ENCODE measurements at places on chromosomes 3 and 15.

GRCh38 chr3:112767177-112767576 is 79.5 kb downstream of the CD200R1L start:
- DNase-seq: peak; percentile 18

DNA sequence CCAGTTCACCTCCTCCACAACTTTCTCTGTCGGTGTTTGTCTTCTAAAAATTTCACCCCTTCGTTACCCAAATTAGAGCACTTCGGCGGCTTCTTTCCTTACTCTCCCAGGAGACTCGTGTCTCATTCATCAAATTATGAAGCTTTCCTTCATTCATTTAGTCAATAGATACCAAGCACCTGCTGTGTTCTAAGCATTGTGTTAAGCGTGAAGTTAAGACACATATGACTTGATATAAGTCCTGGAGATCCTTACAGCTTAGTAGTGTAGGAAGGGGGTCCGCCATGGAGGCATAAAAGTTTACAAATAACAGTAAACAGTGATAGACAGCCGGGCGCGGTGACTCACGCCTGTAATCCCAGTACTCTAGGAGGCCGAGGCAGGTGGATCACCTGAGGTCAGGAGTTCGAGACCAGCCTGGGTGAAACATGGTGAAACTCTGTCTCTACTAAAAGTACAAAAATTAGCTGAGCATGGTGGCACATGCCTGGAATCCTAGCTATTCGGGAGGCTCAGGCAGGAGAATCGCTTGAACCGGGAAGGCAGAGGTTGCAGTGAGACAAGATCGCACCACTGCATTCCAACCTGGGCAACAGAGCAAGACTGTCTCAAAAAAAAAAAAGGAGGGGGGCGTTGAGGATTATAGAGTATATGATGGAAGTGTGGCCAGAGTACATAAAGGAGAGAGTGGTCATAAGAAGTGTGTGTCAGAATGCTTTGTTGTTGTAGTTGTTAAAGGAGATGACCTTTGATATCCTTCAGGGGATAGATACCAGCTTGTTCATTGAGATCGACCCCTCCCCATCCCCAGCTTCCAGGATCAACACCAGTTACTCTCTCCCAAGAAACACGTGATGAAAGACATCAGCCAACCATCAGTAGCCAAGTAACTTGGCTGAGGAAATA is 744 bp upstream of the CCDC32 start:
- DNase-seq: no peak

GRCh38 chr3:112425382-112425781 is 73.9 kb downstream of the BTLA start:
- DNase-seq: no peak

DNA sequence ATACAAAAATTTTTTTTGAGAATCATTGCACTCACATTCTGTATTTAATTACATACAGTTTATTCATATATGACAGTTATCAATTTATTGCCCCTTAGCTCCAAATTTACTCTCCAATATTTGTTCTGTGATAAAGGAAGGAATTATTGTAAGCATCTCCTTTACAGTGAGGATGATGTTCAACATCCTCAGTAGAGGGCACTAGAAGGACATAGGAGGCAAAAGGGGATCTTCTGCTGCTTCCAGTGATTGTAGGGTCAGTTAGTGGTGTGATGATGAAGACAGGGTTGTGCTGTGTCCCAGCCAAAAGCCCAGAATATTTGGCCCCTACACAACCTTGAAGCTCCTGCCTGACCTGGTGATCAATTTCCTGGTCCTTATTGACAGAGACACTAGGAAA is 89.9 kb upstream of the DCBLD2 start:
- DNase-seq: no peak

DNA sequence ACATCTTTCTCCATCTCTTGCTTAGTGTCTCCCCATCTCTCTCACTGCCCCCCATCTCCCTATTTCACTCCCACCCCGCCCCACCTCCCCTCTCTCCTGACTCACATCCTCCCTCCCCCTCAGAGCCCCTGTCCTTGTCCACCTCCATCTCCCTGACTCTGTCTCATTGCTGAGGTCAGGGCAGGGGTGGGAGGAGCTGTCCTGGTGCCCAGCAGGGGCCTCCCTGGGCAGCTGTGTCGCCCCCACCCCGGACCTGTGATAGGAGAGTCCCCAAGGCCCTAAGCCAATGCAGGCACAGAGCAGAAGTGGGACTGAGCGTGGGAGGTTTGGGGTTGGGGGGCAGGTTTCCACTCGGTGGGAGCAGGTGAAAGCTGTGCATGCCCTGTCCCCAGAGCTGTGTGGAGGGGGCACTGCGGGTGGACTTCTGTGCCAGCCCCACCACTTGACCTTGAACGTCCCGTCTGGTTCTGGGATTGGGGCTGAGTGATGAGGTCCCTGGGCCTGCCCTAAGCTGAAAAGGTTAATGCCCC is 210.8 kb downstream of the TBC1D2B start:
- DNase-seq: no peak

DNA sequence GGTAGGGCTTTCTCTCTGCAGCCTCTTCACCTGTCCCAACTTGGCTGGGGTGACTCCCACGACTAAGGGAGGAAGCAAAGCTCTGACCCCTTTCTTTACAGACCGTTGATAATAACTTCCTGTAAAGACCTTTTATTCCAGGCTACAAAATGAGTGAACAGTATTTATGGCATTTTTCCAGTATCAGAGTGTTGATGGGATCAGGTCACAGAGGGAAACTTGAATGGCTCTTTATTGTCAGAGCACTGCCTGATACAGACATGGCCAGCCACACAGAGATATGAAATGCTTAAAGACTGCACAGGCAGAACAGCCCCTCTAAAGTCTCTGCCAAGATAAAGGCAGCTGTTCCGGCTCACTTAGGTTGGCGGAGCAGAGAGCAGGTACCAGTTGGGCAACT is 1033.9 kb upstream of the NR2F2 start:
- DNase-seq: no peak

DNA sequence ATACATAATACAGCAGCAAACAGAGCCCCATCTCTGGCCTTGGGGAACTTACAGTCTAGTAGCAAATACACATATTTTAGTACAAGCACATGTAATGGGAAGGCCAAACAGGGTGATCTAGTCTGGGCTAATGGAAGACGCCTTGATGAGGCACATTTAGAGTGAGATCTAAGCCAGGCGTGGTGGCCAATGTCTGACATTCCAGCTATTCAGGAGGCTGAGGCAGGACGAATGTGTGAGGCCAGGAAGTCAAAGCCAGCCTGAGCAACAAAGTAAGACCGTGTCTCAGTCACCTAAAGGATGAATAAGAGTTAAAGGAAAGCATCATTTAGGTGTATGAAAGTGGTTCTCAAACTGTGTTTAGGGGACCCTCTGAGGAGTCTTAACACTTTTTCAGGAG is 291.9 kb downstream of the MAGI1 start:
- no peak for DNase-seq

GRCh38 chr3:85572426-85572825 is 613.6 kb downstream of the CADM2 start:
- no peak for DNase-seq

DNA sequence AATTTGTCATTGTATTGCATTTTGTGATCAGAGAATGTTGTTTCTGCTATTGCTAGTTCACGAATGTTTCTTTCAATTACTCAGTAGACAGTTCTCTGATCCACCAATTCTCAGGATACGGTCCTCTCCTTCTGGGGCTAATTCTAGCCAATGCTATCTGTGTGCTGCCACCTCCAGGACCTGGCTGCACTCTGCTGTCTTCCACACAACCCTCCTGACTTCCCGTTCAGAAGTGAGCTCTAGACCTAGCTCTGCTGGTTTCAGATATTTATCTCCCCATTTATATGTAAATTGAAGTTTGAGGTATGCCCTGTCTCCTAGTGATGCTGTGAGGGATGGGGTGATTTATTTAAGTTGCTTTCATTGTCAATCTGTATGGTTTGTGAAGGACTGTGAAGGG is 21.7 kb upstream of the UBL7 start:
- DNase-seq: no peak

DNA sequence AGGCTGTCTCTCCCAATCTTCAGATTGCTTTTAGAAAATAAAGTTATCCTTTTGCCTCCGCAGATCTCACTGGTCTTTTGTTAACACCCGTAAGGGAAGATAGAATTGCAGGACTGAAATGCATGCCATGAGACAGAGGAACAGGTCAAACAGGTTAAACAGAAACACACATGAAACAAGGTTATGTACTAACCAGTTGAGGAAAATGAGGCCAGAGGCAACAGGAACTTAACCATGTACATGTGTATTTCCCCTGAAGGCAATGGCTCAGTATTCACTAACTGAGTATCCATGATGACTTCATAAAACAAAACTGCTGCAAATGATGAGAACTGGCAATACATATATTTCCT is 169.1 kb upstream of the NSMCE3 start:
- no peak for DNase-seq

DNA sequence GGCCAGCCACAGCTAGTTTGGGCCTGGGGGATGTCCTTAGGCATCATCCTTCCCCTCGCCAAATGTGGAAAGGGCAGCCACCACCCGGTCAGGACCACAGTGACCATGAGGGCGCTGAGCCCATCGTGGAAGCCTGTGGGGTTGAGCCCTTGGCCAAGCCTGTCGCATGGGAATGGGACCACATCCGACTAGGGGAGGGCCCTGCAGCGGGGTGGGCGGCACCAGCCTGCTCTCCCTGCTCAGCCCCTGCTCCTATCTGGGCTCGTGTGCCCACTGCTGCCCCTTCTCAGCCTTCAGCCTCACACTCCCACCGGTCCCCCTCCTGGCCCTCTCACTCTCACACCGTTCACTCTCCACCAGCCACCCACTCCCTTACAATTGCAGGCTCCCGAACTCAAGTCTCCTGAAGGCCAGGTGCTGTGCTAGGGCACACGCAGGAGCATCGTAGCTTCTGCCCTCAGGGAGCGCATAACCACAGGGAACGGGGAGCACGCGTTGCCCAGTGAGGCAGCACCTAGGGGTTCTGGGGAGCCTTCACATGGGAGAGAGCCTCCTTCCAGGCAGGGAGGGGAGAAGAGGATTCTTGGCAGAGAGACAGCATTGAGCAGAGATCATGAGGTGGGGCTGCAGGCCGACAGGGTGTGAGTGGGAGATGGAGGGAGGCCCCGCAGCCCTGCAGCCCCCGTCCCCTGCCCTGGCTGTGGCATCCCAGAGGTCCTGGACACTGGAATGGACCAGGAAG is 26.1 kb downstream of the LOXL1 start:
- no peak for DNase-seq

DNA sequence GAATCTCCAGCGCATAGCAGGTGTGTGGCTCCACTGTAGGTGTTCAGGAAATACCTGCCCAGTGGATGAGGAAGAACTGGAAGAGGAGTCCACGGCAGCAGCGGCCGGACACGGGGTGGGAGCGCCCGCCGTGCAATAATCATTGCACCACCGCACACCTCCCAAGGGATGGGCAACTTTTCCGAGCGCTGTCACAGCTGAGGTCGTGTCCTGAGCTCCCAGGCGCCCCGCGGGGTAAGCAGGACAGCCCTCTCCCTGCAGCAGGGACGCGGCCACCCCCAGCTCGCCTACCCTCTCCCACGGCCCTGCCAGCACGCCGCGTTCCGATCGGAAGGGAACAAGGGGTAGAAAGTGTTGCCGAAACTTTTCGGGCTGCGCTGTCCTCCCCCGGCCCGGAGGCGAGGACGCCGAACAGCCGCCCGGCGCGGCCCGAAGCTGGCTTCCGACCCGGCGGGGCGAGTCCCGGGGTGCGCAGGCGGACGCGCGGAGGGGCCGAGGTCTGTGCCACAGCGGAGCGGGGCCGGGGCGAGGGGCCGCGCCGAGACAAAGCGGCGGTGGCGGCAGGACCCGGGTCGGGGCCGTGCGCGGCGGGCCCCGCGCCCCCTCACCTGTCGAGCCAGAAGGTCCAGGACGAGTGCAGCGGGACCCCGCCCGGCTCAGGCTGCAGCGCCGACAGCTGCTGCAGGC is 475 bp downstream of the EIF4E3 start:
- no peak for DNase-seq

DNA sequence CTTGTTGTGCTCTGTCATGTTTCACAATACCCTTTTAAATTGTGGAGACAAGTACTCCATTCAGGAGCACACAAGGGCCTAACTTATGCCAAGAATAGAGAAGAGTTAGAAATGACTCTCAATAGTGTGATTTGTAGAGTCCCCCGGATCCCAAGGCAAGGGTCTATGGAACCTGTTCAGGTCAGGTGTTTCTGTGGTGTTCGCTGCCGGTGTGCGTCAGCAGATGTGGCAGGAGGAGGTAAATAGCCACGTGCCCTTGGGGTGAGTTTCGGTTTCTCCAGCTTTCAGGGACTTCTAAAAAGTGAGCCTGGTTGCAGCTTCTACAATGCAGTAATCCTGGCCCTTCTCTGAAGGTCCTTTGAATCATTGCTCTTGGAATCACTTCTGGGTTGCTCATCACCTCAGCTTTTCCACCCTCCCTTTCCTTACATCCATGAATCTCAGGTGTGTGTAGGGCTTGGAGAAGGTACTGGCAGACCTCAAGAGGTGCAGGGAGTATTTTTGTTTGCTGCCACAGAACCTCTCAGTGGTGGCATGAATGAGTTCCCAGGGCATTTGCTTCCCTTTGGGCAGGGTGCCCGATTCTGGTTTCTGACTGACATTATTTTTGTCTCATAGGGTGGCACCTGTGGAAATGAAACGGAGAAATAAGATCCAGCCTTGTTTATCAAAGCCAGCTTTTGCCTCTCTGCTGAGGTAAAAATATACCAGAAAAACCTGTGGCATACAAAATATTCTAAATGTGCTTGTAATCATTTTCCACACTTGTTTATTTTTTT is 7.3 kb downstream of the ST3GAL6 start:
- no peak for DNase-seq

DNA sequence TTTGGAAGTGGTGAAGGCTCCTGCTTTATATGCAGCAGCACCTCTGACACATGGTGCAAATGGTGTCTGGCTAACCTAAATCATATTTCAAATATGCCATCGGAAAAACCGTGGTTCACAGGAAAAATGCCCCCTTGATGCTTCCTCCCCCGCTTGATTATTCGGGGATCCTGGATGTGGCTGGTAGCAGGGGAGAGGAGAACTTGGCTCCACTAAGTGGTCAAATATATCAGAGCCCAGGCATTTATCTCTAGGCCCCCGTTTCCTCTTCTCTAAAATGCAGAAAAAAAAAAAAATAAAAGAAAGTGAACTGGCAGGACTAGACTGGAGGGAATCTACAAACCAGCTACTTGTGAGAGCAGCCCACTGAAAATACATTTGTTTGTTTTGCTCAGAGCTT is 18.2 kb upstream of the ATP2B2 start:
- no peak for DNase-seq

- DNase-seq: no peak
These were observed 1.9 kb downstream of the GRM7 start for GRCh38 chr3:6862880-6863195.

DNA sequence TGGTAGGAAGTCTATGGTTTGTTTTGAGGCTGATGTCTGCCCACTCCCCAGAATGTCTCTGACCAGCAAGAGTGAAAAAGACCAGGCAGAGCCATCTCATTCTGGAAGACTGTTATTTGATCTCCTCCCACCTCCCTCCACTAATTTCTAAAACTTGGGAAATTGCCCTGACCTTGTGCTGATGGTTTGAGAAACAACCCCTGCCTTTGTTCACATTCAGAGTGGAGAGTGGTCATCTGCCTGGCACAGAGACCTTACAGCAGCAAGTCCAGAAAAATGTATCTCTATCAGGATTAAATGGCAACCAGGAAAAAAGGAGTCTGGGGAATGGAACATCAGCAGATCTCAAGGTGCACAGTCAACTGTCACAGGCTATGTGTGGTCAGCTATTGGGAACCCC is 25.7 kb downstream of the SPATA12 start:
- no peak for DNase-seq
